T-cell (primary cell): ENCODE measurements at places on chromosomes 2 and 18.

GRCh38 chr2:212022966-212023365 is 515.6 kb downstream of the ERBB4 start:
- DNase-seq = no peak

DNA sequence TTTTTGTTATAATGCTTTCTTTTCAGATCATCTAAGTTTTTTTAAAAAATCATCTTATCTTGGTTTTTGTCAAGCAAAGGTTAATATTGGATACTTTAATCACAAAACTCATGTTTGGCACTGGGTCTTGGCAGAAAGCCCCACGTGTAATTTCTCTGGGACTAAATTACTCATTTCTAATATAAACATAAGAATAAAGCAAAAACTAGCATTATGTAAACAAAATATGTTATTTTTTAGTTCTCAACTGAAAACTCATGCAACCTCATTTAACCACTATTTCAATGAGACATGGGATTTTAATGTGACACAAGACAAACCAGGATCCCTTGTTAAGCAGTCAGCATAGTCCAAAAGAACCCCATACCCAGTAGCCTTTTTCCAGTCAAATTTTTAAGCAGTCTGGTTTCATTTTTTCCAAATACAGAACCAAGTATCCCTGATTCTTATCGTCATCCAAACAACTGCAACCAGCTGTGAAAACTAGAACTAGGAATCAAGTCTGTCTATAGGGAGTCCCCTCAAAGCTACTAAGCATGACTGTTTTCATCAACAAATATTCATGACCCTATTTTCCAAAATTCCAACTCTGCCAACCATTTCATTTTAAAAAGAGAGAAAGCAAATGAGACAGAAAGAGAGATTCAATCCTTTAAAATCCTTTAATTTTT is 27.1 kb downstream of the PID1 start:
- DNase-seq = no peak

GRCh38 chr18:50651334-50651733 is 91.4 kb downstream of the MAPK4 start:
- DNase-seq = no peak

DNA sequence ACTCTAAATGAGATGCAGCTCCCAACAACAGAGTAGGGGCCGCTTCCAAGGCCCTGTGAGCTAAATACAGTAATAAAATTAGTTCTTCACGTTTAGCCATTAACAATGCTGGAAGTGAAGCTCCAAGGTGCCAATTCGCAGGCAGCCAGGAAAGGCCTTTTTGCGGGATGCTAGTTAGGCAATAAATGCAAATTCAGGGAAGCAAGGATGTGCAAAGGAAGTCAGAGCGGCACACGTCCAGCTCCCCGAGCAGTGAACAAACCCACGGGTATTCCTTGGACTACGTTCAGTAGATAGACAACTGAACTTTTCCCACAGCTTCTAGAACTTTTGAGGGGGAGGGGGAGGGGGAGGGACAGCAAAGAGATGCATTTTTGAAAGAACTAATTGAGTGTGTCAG is 6.9 kb downstream of the ZNF516 start:
- no peak for DNase-seq

GRCh38 chr2:1219901-1220573 is 193.2 kb upstream of the TPO start:
- DNase-seq = no peak

DNA sequence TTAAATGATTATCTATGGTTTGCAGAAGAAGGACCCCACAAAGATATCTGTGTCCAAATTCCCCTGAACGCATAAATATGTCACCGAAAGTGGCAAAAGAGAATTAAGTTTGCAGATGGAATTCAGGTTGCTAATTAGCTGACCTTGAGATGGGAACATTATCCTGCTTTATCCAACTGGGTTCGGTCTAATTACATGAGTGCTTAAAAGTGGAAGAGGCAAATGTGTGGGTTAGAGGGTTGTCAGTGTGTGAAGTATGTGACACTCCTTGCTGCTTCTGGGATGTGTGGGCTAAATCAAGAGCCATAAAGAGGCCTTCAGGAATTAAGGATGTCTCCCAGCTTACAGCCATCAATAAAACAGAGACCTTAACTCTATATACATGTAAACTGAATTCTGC is 53.5 kb downstream of the CDH19 start:
- no peak for DNase-seq

DNA sequence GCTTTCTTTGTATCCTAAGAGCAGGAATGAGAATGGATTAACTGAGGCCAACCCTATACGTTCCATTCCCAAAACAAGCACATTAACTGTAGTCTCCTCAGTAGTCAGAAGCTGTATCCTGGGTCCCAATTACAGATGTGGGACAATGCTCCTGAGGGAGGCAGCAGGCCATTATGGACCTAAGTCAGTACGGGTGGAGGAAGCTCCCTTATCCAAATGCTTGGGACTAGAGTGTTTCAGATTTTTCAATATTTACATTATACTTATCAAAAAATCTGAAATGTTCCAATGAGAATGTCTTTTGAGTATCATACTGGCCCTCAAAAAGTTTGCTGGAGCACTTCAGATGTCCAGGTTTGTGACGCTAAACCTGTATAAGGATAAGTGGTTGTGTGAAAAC is 90.1 kb downstream of the PRELID3A start:
- no peak for DNase-seq

DNA sequence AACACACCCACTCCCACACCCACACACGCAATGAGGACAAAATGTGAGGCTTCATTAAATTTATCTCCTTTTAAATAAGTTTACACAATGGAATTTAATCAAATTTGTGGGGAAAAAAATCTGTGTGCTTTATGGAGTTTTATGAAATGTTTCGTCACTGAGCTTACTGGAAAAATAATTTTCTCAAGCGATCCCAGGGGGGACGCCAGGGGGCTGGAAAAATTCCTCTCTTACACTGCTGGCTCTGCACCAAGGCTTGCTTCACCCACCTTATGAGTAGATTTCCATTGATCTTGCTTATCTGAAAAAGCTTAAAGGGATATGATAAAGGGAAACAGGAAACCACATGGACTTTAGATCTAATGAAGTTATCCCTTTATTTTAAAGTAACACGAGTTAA is 95.5 kb downstream of the CABYR start:
- DNase-seq = no peak

- DNase-seq = no peak
Measured at GRCh38 chr2:24493713-24494112, 2.7 kb downstream of the NCOA1 start.

- DNase-seq = no peak
Measured at GRCh38 chr18:44859263-44859662, 178.6 kb downstream of the SETBP1 start.

DNA sequence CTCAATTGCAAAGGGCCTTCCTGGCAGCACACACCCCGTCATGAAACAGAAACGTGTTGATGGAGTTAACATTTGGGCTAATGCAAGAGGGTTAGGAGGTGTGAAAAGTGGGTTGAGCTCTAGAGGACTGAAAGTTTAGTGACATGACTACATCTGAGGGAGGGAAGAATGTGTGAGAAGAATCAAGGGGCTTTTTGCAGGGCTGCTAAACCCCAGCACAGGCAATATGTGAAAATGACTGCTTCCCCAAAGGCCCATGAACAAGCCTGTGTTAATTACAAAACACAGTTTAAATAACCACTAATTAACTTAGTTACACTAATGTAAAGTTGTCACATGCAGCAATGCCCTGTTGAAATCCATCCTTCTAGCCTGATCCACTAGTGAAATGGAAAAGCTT is 63.4 kb upstream of the PEX13 start:
- no peak for DNase-seq

DNA sequence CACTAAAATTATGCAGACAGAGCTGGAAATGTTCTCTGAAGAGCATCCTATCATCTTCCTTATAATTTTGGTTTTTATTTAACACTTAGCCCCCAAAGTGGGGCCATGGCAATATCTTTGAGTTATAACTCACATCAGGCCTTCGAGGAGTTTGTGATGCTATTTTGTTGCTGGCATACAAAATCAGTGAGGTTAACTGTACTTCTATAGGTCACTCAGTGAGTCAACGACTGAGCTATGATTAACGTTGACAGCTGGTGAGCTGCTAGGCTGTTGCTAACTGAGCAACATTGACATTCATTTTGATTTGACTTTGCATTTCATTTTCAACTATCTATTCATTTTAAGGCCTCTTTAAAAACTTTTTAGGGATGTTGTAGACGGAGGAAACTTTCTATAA is 50.0 kb downstream of the GPD2 start:
- DNase-seq = no peak

GRCh38 chr2:168427451-168427850 is 28.6 kb upstream of the CERS6 start:
- DNase-seq = no peak

DNA sequence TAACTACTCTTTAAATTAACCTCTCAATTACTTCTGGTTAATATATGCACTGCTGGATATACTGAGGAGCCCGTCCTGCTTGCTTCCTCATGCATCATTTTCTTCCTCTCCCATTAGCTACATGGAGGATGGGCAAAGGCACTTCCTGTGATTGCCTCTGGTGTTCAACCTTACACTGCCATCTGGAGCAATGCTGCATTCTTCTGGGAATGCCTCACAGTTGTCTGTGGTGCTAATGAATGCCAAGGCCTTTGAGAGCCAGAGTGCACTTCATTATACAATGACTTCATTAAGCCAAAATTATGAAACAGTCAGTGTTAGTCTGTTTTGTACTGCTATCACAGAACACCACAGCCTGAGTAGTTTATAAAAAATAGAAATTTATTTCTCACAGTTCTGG is 134.8 kb upstream of the DOCK10 start:
- no peak for DNase-seq

DNA sequence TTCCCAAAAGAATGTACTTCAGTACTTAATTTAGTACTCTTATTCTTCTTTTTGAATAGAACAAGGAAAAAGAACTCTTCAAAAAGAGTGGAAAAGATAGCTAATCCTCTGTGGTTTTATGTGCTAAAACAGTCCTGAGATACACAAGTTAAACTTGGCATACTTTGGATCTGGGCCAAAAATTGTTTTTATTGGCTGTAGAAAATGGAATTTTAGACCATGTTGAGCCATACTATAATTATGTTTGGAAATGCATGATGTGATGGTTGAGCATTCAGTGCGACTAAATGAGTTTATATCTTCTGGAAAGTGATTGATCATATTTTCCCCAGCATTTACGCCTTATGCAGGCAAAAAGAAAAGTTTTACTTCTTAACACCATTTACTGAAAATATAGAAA is 18.0 kb upstream of the PDE1A start:
- DNase-seq = no peak

GRCh38 chr2:71637168-71637567 is 183.8 kb downstream of the DYSF start:
- no peak for DNase-seq

DNA sequence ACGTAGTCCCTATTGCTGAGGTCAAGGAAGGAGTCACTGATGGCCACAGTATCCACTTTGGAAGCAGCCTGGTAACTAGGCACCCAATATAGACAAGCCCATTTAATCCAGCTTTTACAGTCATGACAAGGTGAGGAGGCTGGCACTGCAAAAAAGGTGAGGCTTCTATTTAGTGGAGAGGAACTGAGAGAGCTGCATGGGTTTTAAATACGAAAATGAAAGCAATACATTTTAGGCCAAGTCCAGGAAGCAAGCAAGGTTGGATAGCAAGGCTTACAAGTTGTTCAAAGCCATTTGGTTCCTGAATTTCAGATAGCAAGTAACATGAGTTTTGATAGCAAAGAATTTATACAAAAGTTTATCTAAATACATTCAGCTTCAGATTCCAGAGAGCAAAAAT is 80.4 kb downstream of the SGPP2 start:
- DNase-seq = no peak

DNA sequence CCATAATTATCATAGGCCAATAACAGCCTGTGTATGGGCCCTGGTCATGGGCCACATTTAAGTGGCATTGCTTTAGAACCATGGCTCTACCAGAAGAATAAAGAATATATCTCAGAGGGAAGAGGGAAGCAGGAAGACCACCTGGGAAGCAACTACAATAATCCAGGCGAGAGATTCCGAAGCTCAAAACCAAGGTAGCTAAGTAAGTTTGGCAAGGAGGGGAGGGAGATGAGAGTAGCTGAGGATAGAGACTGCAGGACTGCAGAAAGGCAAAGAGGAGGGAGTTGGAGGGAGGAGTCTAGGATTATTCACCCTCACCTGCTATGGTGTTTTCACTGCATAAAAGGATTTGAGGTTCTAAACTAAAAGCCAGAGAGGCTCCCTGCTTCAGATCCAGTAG is 293.5 kb downstream of the SETBP1 start:
- no peak for DNase-seq

DNA sequence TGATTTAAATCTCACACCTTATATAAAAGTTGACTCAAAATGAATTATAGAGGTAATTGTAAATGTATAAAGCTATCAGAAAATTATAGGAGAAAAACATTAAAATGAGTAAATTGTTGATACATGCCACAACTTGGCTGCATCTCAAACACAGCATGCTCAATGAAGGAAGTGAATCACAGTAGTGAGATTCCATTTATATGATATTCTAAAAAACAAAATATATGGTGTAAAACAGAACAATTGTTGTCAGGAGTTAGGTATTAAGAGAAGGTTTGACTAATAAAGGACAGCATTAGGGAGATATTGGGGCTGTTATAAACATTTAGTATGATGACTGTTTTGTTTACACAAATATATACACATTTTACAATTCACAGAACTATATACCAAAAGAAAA is 356.6 kb upstream of the CELF4 start:
- no peak for DNase-seq

GRCh38 chr2:235549735-235550377 is 56.0 kb downstream of the AGAP1 start:
- DNase-seq = no peak

DNA sequence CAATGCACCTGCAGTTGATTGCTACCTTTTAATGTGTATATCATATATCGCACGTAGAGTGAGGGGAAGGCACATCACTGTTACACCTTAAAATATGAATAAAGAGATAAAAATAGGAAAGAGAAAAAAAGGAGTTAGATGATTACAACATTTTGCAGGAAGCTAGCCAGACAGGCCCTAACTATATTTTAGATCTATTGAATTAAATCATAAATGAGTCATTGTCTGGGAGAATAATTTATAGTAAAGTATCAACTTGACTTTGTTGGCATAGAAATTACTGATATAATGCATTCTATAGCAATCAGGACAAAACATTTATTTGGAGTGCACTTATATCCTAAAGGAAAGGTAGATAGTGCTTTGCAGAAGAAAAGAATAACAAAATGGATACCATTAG is 384.9 kb upstream of the NXPH2 start:
- no peak for DNase-seq

GRCh38 chr2:37809525-37809924 is 115.6 kb upstream of the RMDN2 start:
- no peak for DNase-seq

- no peak for DNase-seq
Measured at GRCh38 chr2:99880964-99881294, 261.5 kb downstream of the AFF3 start.

GRCh38 chr2:6394276-6394675 is 471.4 kb downstream of the CMPK2 start:
- DNase-seq = no peak
